Trophoblast cell (in vitro differentiated cells and primary cell): ENCODE measurements at places on chromosomes 11 and 22.
A peak's percentile ranks its signal among the peaks of the same experiment; 100 is the strongest.

GRCh38 chr11:24623121-24623520, 126.3 kb downstream of the LUZP2 start:
- peak; percentile 5 for DNase-seq

DNA sequence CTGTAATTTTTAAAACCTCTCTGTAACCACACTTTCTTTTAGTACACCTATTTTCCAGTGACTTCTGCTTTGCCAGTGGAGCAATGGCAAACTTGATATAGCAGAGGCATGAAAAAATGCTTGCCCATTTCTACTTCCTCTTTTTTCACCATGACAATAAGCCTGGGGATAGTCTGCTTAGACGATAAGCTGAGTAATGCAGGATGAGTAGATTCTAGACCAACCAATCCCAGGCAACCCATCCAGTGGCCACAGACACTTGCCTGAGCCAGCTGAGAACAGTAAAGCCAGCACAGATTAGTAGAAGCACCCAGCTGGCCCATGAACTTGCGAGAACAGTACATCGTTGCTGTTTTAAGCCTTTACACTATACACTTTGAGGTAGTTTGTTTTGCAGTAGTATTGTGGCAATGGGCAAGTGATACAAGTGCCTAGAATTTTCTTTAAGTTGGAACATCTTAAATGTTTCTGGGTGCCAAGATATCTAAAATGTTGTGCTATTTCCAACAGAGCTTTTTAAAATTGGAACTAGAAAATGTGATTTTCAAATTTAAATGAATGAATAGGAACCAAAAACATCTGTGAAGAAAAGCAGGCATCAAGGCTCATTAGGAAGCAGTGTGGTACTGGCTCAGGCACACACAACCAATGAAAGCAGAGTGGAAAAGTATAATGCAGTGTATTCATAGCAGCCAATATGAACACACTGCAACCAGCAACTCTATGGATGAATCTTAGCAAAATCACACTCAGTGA, 37.7 kb downstream of the DDI1 start:
- DNase-seq: peak; percentile 0

DNA sequence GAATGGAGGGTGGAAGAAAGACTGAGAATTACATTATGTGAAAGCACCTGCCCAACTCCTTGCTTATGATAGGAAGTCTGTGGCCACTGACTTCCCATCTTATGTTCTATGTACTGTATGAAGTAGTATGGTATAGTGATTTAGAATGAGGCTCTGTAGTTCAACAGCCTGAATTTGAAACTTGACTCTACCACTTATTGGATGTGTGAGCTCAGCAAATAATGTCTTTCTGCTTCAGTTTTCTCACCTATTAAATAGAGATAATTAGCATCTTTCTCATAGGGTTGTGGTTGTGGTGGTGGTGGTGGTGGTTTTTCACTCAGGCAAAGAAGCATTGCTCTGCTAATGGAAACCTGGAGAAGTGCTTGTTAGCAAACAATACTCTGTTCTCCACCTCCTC, 121.6 kb downstream of the PAX6 start:
- no peak for DNase-seq

DNA sequence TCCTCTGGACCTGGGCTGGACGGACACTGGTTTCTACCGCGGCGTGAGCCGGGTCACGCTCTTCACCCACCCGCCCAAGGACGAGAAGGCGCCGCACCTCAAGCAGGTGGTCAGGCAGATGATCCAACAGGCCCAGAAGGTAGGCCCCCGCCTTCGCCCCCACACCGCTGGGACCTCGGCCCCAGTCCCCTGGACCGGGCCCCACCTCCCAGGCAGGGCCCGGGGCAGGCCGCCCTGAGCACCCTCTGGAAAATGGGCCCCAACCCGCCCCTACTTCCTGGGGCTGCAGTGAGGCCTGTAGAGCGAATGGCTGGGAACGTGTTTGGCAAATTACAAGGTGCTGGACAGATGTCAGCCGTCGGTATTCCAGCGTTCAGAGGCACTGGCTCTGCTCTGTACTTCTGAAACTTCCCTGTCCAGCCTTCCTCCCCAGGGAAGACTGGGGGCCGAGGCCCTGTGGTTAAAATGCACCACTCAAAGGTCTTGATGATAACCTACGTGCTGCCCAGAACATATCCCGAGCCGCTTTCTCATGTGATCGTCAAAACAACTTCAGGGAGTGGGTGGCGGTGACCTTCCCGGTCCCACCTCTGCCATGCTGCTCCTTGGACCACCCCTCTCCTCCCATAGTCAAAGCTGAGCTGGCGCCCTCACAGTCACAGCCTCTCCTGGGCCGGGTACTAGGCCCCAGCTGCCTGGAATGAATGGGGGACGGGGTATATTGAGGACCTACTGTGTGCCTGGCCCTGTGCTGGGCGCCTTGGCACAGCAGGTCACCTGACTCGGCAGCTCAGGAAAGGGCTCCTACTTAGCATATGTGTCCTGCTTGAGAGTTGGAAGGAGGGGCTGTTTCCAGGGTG, 869 bp downstream of the FAM83F start:
- no peak for DNase-seq

DNA sequence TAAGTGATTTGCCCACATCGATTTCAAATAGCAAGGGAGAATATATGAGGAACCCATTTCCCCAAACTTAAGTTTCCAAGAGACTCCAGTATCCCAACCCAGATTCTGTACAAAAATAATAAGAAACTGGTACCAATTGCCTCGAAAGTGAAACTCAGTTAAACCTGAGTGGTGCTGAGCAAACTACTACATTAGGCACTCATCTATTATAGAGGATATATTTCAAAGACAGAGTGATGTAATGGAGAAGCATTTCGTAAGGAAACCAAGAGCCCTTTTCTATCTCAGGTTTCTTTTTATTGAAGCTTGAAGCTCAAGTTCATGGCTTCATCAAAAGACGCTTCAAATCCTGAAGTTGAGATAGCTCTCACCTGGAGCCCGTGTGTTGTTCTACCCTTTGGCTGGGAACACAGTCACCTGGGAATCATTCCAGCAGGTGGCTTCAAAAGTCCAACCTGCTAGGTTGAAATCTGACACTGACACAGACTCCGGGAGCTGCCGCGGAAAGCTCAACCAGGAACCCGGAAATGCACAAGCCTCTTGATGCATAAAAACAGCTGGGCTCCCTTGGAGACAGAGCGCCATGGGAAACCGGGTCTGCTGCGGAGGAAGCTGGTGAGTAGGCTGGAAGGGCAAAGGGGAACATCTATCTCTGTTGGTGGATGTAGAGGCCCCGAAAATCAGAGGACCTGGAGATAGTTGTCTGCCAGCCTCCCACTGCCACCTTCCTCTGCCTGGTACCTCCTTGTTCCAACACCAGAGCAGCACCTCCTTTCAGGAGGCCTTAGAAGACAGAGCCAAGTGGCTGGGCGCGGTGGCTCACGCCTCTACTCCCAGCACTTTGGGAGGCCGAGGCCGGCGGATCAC, at the start of gene C11orf52:
Gene C11orf52 (plus strand): TSS at position 524 of the 867 bp plus-strand sequence. CDS start 60 bp downstream, at position 584.
- DNase-seq: peak; percentile 96

- DNase-seq: peak; percentile 71
Observed at GRCh38 chr11:37946155-37946766, 1348.2 kb upstream of the RAG2 start.

GRCh38 chr11:19301361-19301760, 60.6 kb upstream of the E2F8 start:
- no peak for DNase-seq

DNA sequence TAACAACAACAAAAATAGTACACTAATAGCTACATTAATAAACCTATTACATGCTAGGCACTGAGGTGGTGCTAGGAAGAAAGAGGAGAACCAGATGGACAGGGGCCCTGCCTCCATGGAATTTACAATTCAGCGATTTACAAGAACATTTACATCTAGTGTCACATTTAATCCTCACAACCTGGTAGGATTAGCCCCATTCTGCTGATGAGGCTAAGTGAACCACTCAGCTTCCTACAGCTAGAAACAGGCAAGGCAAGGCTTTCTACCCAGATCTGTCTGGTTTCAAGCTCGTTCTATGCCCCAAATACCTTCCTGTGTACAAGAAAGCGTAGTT, 368.4 kb downstream of the BUD13 start:
- no peak for DNase-seq
